ENCODE measurements at places on chromosomes 13 and 19. TPM values are rescaled to one million over a fixed set of nuclear protein-coding genes. Genes with fewer than 3 reads are reported as not detected.

Gene IGFL1
- total RNA-seq, result 2.5 TPM

Gene SIGLEC12
- not detected for total RNA-seq

Gene ZNF350
- total RNA-seq, result 3.6 TPM

Gene STAP2
- not detected for total RNA-seq

Gene HIPK4
- 0.22 TPM for total RNA-seq

Gene COMMD6
- 99.5 TPM for total RNA-seq

Gene SPRED3
- total RNA-seq, result 2.6 TPM

Gene SLC44A2
- 9.1 TPM for total RNA-seq

Gene ZNF813
- 0.45 TPM for total RNA-seq

Gene NLRP11
- total RNA-seq, result 0.06 TPM

Gene URAD
- total RNA-seq, result not detected

Gene SLC1A6
- total RNA-seq, result not detected

Gene IL12RB1
- not detected for total RNA-seq

Gene ERFL
- 0.30 TPM for total RNA-seq

Gene MBD3L3
- not detected for total RNA-seq

Gene SMG9
- total RNA-seq, result 54.3 TPM

Gene TLE6
- total RNA-seq, result 4.4 TPM

Gene FREM2
- total RNA-seq, result not detected

Gene PRX
- total RNA-seq, result 1.4 TPM

Gene B3GNT3
- 4.1 TPM for total RNA-seq

Gene ZNF493
- not detected for total RNA-seq

Gene MUC16
- 0.06 TPM for total RNA-seq

Gene RNF17
- not detected for total RNA-seq

Gene SLC6A16
- total RNA-seq, result 1.3 TPM

Gene RUBCNL
- total RNA-seq, result 0.10 TPM

Gene TMEM86B
- 3.9 TPM for total RNA-seq

Gene CKM
- total RNA-seq, result not detected

Gene HSD11B1L
- 4.5 TPM for total RNA-seq

Gene VRK3
- total RNA-seq, result 40.2 TPM

Gene CLDND2
- 3.7 TPM for total RNA-seq

Gene PSG11
- total RNA-seq, result not detected

Gene SIGLEC5
- total RNA-seq, result not detected

Gene NCAN
- 0.01 TPM for total RNA-seq

Gene TGFBR3L
- 1.6 TPM for total RNA-seq

Gene CYP2A7
- total RNA-seq, result not detected

Gene FGF14
- not detected for total RNA-seq

Gene JAK3
- total RNA-seq, result 0.14 TPM

Gene FBXO17
- 73.3 TPM for total RNA-seq

Gene MRI1
- total RNA-seq, result 12.9 TPM

Gene TMEM38A
- total RNA-seq, result 1.1 TPM

Gene IL4I1
- total RNA-seq, result 1.0 TPM

Gene ZNF665
- not detected for total RNA-seq

Gene EFNA2
- total RNA-seq, result 2.2 TPM

Gene C19orf18
- not detected for total RNA-seq

Gene CERS1
- 5.6 TPM for total RNA-seq

Gene FDX2
- total RNA-seq, result 32.5 TPM

Gene ATP12A
- not detected for total RNA-seq

Gene THSD8
- total RNA-seq, result 10.3 TPM

Gene TBXA2R
- 0.99 TPM for total RNA-seq

Gene KMT5C
- 5.2 TPM for total RNA-seq

Gene ANKLE1
- 0.36 TPM for total RNA-seq

Gene TMC4
- 1.1 TPM for total RNA-seq

Gene LCP1
- total RNA-seq, result 0.25 TPM

Gene ANGPTL8
- not detected for total RNA-seq

Gene PRR20B
- total RNA-seq, result not detected
